Activated CD4-positive, alpha-beta T cell treated with anti-CD3 and anti-CD28 coated beads for 48 hours (primary cell): ENCODE measurements at places on chromosomes 4 and X.
A peak's percentile ranks its signal among the peaks of the same experiment; 100 is the strongest.

DNA sequence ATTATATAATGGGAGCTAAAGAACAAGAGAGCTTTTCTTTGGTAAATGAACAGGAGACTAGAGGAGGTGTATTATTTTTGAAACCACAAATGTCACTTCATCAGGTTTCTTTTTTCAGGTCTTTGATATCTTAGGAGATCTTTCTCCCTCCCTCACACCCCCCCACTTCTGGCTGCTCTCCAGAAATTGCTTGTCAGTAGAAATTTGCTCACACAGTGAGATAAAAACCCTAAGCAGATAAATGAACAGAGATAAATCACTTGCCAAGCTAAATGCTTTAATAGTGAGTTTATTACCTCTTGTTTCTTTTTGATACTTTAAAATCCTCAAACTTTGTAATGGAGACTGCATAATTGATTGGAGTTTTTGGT lies 421.2 kb upstream of the TENM3 start:
- DNase-seq, result no peak

GRCh38 chr4:85600501-85600900 lies 125.6 kb downstream of the ARHGAP24 start:
- DNase-seq, result no peak

GRCh38 chr4:7244751-7245320 lies 52.5 kb downstream of the SORCS2 start:
- no peak for DNase-seq

GRCh38 chr4:186724864-186725468 lies 1.3 kb upstream of the FAT1 start:
- no peak for DNase-seq

DNA sequence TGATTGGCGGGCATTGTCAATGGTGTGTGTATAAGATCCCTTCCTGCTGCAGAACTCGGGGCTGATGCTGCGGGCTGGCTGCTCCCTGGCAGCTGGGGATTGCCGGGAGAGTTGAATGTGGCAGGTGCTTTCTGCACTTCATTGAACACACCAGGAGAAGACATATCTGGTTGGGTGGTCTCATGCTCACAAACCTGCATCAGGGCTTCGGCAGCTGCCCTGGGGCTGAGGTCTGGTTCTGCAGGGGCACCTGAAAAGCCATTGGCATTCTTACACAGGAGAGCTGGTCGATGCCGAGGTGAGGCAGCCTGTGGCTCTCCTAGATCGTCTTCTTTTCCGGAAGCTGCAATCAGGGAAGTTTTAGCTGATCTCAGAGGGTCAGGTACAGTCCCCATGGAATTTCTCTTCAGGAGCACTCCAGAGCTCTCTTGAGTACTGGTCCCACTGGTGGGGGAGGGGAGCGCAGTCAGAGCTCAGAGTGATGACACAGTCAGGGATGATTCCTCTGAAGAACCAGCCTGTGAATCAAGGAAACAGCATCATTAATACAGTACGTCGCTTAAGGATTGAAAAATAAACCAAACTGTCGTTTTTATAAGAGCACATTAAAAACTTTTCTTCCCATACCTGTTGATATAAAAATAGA lies 57.8 kb downstream of the GPRIN3 start:
- DNase-seq, result no peak

- DNase-seq, result no peak
Measured at GRCh38 chr4:104905546-104905945, 241.1 kb upstream of the TET2 start.

DNA sequence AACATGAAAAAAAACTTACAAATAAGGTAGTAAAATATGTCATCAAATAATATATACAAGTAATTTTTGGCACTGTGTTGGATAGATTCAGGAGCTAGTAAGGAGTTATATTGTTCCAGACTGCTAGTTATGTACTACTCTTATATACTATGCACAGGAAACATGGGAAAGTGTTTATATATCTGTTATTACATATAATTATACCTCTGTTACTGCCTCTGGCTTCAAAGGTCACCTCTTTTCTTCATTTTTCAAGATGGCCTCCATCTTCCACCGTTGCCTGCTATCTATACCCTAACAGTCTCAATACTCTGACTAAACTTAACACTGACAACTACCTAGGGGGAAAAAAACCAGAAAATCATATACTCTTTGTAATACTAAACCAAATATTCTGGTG lies 29.5 kb downstream of the LIN54 start:
- no peak for DNase-seq

DNA sequence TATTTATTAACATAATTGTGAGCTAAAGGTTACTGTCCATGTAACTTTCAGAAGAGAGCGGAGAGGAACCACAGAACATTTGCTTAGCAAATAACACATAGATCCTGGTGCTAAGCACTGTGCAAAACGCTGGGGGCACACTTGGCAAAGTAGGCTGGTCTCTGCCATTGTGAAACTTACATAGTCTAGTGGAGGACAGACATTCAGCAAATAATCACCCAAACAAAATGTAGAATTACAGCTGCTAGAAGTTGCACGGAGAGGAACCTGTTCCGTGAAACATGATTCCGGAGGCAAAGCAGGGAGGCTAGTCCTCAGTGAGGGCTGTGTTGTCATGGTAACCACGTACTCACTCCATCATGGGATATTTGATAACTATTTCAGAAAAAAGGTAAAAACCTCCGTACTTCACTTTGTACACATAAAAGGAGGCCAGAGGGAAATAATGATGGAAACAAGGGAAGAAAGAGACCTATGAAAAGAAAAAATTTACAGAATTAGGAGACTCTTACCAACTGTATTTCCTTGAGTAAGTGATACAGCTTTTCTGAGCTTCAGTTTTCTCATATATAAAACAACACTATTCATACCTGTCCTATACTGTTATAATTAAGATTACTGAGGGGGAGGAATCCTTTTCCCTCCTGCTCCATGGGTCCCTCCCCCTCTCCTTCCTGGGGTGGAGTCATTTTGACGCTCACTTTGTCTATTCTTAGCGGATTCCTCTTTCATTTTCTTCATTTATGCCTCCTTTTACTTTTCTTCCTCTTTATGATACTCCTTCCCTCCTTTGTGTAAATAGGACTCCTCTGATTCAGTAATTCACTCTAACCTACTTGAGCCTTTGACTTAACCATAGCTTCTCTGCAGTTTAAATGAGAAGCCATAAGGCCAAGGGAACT lies 825 bp upstream of the RASGEF1B start:
- DNase-seq, result peak; percentile 49

- no peak for DNase-seq
Measured at GRCh38 chr4:40446839-40447238, 111.7 kb downstream of the CHRNA9 start.

DNA sequence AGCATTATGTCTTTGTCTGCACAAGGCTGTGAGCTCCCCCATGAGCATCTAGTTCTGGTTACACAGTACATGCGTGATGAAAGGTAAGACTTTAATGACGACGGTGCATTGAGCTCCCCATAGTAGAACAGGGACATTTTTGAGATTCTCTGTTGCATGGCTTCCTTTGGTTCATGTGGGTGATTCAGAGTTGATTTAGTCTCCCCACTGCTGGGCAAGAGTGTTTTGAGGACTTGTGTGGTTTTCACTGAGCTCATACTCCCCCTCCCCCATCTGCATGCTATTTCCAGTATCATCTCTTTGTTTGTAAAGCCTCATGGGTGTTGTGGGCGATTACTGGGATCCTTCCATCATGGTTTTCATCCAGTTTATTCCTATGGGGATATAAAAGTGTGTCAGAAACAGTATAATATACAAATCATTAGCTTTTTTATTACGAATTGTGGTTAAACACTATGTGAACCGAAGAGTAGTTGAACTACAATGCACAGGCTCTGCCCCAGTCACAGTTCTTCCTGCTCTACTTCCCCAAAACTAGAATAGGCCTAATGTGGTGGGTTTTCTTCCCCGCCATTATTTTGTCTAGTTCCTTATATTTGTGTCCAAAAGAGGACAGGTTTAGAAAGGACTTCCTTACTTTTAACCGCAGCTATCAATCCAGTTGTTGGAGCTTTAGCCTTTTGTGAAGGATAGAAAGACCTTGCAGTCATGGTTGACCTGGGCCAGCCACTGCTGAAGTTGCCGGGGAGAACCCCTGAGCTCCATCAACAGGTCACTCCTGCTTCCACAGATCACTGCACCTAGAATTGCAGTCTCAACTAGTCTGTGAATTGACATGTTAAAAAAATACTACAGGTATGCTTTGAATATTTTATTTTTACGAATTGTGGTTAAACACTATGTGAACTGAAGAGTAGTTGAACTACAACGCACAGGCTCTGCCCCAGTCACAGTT lies 30.4 kb downstream of the KIT start:
- no peak for DNase-seq

DNA sequence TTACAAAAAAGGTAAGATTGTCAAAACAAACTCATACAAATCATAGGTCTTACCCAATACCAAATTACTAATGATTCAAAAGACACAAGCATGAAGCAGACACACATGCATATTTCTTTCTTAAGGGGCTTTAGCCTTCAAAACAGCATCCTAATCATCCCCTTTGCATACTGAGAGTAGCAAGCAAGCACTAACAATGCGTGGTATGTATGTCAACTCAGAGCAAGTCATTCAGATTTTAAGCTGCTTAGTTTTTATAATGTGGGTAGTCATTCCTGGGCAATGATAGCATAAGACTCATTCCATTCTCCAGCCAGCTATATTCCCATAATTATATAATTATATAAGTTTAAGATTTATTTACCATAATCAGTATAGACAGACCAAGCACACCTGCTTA lies 219.6 kb downstream of the DKK2 start:
- DNase-seq, result no peak

GRCh38 chr4:184805462-184806228 lies 20.1 kb downstream of the ACSL1 start:
- DNase-seq, result no peak

- no peak for DNase-seq
Measured at GRCh38 chr4:105588252-105588651, 35.8 kb downstream of the ARHGEF38 start.

- no peak for DNase-seq
Measured at GRCh38 chrX:22968494-22968893, 31.3 kb upstream of the DDX53 start.

DNA sequence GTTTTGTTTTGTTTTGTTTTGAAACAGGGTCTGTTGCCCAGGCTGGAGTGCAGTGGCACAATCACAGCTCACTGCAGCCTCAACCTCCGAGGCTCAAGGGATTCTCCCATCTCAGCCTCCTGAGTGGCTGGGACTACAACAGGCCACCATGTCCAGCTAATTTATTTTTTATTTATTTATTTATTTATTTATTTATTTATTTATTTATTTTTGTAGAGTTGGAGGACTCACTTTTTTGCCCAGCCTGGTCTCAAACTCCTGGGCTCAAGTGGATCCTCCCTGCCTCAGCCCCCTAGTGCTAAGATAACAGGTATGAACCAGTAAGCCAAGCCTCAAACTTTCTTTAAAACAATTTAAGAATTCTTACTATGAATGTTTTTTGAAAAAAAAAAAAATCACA lies 26.6 kb upstream of the PLS3 start:
- no peak for DNase-seq

GRCh38 chrX:29841750-29842149 lies 373.6 kb upstream of the MAGEB2 start:
- DNase-seq, result no peak

- DNase-seq, result no peak
Measured at GRCh38 chr4:41485041-41485440, 52.9 kb upstream of the LIMCH1 start.

DNA sequence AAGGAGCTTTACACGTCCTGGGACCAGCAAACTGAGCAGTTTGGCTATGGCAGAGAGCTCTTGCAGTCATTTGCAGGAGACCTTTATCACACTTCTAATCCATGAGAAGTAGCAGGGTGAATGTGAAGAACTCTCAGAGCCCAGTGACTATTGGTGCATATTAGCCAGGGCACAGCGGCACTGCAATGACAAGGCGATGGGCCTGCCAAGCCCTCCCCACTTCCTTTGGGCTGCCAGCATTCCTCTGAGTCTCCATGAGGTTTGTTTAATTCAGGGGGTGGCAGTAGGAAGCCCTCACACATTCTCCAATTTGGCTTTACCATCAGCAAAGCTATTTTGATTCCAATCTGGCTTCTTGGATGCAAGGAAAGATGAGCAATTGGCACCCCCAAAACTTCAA lies 79.2 kb upstream of the TSPAN7 start:
- no peak for DNase-seq

DNA sequence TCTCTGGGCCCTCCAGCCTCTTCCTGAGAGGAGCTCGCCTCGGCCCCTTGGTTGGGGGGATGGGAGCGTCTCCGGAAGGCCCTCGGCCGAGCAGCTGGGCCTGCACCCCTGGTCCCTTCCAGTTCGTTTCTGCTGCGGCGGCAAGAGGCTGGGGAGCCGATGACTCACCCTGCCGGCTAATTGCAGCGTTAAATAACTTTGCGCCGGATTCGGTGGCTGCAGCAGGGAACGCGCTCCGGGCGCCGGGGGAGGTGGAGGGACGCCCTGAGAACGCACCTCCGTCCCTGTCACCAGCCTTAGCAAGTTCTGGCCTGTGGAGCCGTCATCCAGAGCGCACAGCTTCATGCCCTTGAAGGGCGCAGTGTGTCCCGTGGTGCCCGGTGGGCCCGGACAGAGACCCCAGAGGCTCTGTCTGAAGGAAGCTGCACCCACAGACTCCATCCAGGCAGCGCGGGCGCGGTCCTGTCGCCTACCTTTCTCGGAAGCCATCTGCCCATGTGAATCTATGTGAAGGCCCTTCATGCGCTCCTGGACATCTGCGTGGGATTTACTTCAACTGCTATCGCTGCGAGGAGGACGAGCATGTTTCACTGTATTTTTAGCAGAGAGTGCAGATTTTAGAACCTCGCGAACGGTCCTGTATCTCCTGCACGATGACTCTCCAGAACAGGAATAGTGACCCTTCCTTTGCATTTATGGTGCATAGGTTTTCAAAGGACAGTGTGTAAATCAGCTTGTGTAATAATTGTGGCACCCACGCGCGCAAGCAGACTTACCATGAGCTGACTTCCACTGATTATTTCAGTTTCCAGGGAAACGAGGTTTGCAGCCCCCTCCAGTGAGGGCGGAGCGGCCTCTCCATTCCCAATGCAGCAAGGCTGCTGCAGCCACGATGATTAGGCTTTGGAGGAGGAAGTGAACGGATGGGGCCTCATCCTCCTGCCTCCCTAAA lies 1.7 kb upstream of the TMEM271 start:
- peak; percentile 58 for DNase-seq

GRCh38 chr4:147118528-147118927 lies 172.9 kb upstream of the TTC29 start:
- no peak for DNase-seq

- no peak for DNase-seq
Measured at GRCh38 chr4:90057091-90057490, 70.1 kb upstream of the CCSER1 start.

GRCh38 chrX:44244008-44244407 lies 99.5 kb downstream of the EFHC2 start:
- no peak for DNase-seq

DNA sequence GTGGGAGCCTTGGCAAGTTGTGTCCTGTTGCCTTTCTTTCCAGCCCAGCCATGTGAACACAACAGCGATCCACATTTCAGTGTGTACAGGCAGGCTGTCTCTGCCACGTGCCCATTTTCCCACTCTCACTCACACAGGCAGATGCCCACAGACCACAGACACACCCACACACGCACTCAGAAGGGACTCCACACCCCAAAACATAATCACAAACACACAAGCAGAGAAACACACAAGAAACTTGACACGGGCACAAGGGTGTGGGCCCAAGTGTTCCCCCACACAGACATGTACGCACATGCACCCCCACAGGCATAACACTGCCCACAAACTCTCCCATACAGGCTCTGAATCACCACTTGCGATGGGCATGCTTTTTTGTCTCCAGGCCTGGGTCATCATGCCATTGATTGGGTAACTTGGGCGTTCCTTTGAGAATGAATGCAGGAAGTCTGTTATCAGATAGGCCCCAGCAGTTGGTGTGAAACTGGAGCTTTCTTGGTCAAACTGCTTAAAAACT lies 84.3 kb downstream of the NBDY start:
- DNase-seq, result peak; percentile 55
